Brain microvascular endothelial cell (primary cell): ENCODE measurements at places on chromosomes 1 and 21.

GRCh38 chr1:154445040-154445472 is 39.9 kb downstream of the IL6R start:
- peak; percentile 62 for DNase-seq

DNA sequence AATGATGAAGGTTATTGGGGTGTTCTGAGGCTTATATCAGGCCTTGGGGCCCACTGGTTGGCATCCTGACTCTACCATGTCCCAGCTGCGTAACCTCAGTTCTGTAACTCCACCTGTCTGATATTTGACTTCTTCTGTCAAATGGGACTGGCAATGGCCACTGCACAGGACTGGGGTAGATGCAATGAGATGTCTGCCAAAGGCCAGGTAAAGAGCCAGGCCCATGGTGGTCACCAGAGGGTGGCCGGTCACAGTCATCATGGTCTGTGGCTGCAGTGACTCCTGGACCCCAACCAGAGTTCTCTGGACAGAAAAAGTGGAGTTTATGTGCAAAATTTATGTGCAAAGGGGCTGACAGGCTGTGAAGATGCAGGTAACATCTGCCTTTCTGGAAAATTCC is 173.3 kb downstream of the PTPRU start:
- DNase-seq, result no peak

- no peak for DNase-seq
Measured at GRCh38 chr1:28976248-28976647, 61.9 kb downstream of the EPB41 start.

DNA sequence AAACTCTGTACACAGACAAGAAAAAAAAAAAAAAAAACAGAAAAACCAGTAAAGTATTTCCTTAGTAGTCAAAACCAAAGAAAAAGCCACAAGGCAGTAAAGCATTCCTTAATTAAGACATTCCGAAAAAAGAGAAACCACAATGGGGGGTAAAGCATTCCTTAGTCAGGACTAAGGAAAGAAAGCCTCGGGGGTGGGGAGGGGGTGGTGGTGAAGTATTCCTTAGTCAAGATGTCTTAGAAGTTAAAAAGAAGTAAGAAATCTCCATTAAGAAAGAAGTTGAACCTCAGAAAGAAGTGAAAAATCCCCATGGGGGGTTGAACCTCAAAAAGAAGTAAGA is 28.2 kb upstream of the FMO1 start:
- DNase-seq, result peak; percentile 70

- no peak for DNase-seq
Measured at GRCh38 chr1:156848461-156849150, 10.3 kb downstream of the INSRR start.

- DNase-seq, result no peak
Measured at GRCh38 chr1:196059210-196059609, 549.0 kb downstream of the KCNT2 start.

- DNase-seq, result no peak
Measured at GRCh38 chr1:245285168-245285567, 130.4 kb downstream of the KIF26B start.

DNA sequence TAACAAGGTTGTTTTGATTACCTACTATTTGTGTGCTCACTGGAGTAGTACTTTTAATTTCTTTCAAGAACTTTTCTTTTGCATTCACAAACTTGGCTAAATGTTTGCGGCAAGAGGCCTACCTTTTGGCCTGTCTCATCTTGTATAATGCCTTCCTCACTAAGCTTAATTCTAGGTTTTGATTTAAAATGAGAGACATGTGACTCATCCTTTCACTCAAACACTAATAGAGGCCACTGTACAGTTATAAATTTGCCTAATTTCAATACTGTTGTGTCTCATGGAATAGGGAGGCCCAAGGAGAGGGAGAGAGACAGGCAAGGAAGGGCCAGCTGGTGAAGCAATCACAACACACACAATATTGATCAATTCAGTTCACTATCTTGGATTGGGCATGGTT is 66.1 kb downstream of the ZNF644 start:
- DNase-seq, result no peak

GRCh38 chr1:90417126-90417525 is 300.0 kb downstream of the BARHL2 start:
- no peak for DNase-seq

GRCh38 chr1:43912607-43913006 is 21.0 kb upstream of the ARTN start:
- no peak for DNase-seq

- no peak for DNase-seq
Measured at GRCh38 chr1:17579951-17580939, 40.7 kb downstream of the ARHGEF10L start.

DNA sequence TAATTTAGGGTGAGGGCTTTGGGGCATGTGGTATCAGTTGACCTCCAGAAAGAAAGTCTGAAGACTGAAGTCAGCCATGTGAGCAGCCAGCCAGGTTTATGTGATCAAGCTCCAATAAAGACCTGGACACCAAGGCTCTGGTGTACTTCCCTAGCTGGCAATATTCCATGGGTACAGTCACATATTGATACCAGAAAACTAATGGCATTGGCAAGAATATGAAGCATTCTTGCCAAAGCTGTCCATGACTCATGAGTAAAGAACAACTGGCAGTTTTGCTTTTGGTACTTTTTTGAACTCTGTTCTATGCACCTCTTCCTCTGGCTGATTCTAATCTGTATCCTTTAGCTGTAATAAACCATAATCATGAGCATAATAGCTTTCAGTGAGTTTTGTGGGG is 415.3 kb upstream of the CAMK1G start:
- no peak for DNase-seq

DNA sequence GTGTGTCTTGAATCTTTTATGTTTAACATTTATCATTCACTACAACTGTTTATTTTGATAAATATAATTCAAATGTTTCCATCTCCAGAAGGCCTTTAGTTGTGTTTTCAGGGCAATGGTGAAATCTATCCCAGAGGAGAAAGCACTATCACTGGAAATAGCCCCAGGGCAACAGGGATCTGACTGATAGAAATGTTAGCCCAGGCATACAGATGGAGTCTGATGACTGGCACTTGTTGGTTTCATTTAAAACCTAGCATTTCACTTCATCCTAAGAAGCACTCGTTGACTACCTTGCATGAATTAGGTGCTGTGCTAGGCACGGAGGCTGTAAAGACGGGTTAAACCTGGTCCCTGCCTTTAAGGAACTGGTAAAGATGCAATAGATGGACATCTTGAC is 103.1 kb downstream of the C1orf21 start:
- DNase-seq, result no peak

GRCh38 chr1:178283409-178283808 is 189.5 kb downstream of the RASAL2 start:
- DNase-seq, result peak; percentile 53

GRCh38 chr1:26259005-26259404 is 20.9 kb upstream of the SH3BGRL3 start:
- DNase-seq, result no peak

GRCh38 chr1:16152481-16153087 is 3.3 kb downstream of the EPHA2 start:
- no peak for DNase-seq

DNA sequence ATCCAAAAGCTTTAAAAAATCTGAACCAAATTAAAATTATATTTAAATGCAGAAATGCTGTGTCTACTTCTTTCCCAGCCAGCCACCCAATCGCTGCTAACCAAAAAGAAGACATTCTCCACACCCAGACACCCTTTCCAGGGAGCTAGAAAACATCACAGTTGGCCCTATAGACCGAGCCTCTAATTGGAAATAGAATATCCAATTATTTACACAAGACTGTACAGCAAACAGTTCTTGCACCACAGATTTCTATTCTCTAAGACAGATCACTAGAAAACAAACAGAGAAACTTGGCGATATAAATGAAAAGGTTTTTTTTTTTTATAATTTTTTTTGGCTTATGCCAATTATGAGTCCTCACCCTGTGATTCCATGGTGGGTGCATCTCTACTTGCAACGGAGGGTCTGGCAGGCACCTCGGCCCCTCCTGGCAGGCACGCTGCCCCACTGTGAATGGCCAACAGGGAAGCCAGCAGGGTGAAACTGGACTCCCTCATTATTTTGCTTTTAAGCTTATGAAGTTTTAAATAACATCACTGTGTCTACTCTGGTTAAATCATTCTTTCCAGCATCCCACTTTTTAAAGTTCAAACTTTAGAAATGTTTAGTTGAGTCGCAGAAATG is 29.2 kb downstream of the BCAR3 start:
- DNase-seq, result no peak

GRCh38 chr1:3103967-3104677 is 35.1 kb downstream of the PRDM16 start:
- no peak for DNase-seq

DNA sequence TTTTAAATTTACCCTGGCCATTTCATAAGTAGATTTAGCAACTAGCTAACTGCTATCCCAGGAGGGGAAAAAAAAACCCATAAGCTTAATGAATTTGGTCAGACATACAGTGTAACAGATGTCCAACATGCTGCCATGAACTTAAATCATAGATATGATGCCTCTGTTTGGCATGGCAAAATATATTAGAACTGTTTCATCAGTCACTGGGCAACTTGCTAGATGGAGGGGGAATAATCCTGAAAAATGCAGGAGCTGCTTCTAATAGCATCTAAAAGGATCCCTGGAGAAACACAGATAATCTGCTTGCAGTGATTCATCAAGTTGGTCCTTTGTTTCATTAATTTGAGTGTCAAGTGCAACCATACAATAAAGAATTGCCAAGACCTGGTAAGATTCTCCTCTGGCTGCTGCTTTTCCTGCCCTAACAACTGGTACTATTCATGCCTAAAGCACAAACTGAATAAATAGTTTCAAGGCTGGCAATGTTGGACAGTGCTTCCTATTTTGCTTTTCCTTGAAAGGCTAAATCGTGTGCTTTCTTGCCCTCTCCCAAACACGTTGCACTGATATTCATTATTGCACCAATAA is 1.5 kb upstream of the ST6GALNAC5 start:
- no peak for DNase-seq
